ENCODE measurements at places on chromosomes 4 and X. TPM values are rescaled to one million over a fixed set of nuclear protein-coding genes. Genes with fewer than 3 reads are reported as not detected.

PDHA1 gene
- total RNA-seq, result 246 TPM

GRCh38 chr4:62513306-62513705 lies 1313.2 kb downstream of the ADGRL3 start:
- no peak overlapping the region for H3K27ac ChIP-seq
- no peaks in the 10 kb centered on the region for H3K27me3 ChIP-seq
- H3K4me3 ChIP-seq, result no peak overlapping the region
- no peaks in the 10 kb centered on the region for H3K36me3 ChIP-seq

ADGRG2 gene
- 8.2 TPM for total RNA-seq

GRCh38 chr4:124913237-124913636 lies 200.7 kb upstream of the ANKRD50 start:
- peak overlapping the region; percentile 45 for H3K27ac ChIP-seq
- H3K27me3 ChIP-seq, result peaks cover 4% of the 10 kb centered on the region
- no peak overlapping the region for H3K4me3 ChIP-seq
- H3K36me3 ChIP-seq, result peaks cover 39% of the 10 kb centered on the region

DIPK2B gene
- not detected for total RNA-seq

PARM1 gene
- 6.3 TPM for total RNA-seq

- DNase-seq, result no peak
- peak overlapping the region; percentile 45 for H3K4me3 ChIP-seq
- no peak overlapping the region for H3K27ac ChIP-seq
- peaks cover 28% of the 10 kb centered on the region for H3K4me1 ChIP-seq
Observed at GRCh38 chrX:17719711-17720110, 17.6 kb upstream of the SCML1 start.

- H3K4me3 ChIP-seq, result no peak overlapping the region
- no peaks in the 10 kb centered on the region for H3K27me3 ChIP-seq
- peaks cover 4% of the 10 kb centered on the region for H3K4me1 ChIP-seq
- H3K36me3 ChIP-seq, result peaks cover 16% of the 10 kb centered on the region
- peak overlapping the region; percentile 33 for H3K27ac ChIP-seq
Observed at GRCh38 chrX:15781961-15782699, 8.2 kb upstream of the ZRSR2 start.

DNA sequence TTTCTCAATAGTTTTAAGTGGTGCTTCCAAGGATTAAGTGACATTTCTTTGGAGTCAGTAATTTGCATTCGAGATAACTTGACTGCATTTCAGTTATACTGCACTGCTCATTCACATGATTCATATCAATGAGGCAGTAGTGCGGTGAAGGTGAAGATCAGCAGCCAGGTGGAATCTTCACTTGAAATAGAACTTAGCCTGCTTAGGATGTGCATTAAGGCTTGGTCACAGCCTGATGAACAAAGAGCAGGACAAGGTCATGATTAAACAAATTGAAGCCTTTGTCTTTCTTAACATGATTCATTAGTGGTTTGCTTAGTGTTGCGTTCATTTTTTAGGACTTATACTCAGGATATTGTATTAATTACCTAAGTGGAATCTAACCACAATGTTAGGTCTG lies 212.1 kb upstream of the GALNTL6 start:
- H3K4me1 ChIP-seq, result peaks cover 21% of the 10 kb centered on the region
- H3K27ac ChIP-seq, result no peak overlapping the region
- H3K4me3 ChIP-seq, result no peak overlapping the region
- no peaks in the 10 kb centered on the region for H3K27me3 ChIP-seq

DNA sequence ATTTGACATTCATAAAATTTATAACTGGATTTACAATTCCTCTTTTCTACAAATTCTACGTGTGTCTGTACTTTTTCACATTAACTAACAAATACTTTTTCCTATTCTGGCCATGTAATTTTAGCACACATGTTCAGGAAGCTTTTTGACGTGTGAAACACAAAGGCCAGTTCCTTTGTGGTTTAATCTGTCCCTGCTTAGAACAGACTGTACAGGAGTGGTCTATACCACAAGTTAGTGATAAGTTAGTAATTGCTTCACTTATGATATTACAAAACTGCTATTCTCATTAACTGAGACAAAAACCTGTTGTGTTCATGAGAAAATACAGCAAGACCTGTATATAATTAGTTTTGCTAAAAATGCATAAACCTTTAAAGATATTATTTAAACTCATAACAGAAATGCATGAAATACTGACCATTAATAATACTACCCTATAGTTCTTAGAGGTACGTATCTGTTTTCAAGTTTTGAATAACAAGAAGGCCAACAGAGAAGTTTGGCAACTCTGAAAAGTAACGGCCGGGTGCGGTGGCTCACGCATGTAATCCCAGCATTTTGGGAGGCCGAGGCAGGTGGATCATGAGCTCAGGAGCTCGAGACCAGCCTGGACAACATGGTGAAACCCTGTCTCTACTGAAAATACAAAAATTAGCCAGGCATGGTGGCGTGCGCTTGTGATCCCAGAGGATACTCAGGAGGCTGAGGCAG lies 13.7 kb upstream of the AREG start:
- no peaks in the 10 kb centered on the region for H3K27me3 ChIP-seq
- no peak overlapping the region for H3K4me3 ChIP-seq
- no peaks in the 10 kb centered on the region for H3K4me1 ChIP-seq
- H3K36me3 ChIP-seq, result no peaks in the 10 kb centered on the region

CDS1 gene
- 18.3 TPM for total RNA-seq

DMRTC1B gene
- total RNA-seq, result 0.22 TPM

DNA sequence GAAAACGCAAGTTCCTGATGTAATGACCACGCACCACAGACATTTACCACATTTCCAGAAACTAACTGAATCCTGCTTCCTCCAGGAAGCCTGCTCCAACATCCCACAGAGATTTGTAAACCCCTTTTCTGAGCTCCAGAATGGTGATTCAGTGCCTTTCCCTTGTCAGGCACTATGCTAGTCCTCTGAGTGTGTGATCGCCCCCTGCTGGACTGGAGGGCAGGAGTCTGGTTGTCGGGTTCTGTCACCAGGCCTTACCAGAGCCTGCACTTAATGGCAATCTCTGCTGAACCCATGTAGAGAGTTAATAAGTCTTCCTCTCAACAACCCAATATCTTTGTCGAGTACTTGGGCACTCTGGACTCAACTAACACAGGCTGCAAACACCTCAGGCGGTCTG lies 14.5 kb upstream of the KDM5C start:
- no peaks in the 10 kb centered on the region for H3K27me3 ChIP-seq
- no peak overlapping the region for H3K27ac ChIP-seq
- peaks cover 13% of the 10 kb centered on the region for H3K36me3 ChIP-seq
- peak; percentile 48 for DNase-seq
- no peak overlapping the region for H3K4me3 ChIP-seq
- H3K4me1 ChIP-seq, result no peaks in the 10 kb centered on the region

GRCh38 chr4:31139767-31140166 lies 419.6 kb downstream of the PCDH7 start:
- no peak overlapping the region for H3K27ac ChIP-seq
- H3K27me3 ChIP-seq, result no peaks in the 10 kb centered on the region
- H3K4me1 ChIP-seq, result peaks cover 12% of the 10 kb centered on the region
- no peaks in the 10 kb centered on the region for H3K36me3 ChIP-seq
- H3K4me3 ChIP-seq, result no peak overlapping the region

DNA sequence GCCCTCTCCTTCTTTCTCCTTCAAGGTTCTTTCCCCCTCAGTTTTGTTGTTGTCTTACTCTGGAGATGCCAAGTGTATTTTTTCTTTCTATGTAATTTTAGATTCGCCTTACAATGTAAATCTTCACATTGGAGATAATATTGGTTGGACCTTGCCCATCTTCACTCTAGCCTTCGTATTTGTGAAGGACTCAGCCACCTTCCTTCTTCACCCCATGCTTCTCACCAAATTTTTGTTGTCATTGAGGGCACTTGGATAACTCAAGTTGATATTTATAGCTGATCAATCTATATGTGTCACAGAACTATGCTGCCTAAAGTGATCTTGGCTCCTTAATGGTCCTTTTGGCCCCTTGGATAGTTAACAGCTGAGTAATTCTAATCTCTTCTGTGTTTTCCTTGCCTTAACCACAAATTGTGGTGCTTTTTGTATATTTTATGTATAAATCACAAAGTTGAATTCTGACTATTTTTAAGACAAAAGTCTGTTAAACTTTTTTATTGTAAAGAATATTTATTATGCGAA lies 6.5 kb downstream of the SPRY1 start:
- H3K4me3 ChIP-seq, result peak overlapping the region; percentile 93
- peaks cover 69% of the 10 kb centered on the region for H3K4me1 ChIP-seq
- H3K27ac ChIP-seq, result peak overlapping the region; percentile 84

DNA sequence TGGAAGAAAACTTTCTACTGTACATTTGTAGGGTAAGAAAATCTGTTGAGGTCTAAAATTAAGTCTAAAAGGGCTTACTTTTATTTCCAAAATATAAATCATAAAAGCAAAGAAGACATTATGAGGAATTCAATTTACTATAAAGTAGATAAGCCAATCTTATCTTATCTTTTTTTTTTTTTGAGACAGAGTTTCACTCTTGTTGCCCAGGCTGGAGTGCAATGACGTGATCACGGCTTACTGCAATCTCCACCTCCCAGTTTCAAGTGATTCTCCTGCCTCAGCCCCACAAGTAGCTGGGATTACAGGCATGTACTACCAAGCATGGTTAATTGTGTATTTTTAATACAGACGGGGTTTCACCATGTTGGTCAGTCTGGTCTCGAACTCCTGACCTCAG lies 166.9 kb downstream of the NR3C2 start:
- no peaks in the 10 kb centered on the region for H3K36me3 ChIP-seq
- DNase-seq, result no peak
- no peak overlapping the region for H3K27ac ChIP-seq
- H3K4me3 ChIP-seq, result no peak overlapping the region
- no peaks in the 10 kb centered on the region for H3K27me3 ChIP-seq

DNA sequence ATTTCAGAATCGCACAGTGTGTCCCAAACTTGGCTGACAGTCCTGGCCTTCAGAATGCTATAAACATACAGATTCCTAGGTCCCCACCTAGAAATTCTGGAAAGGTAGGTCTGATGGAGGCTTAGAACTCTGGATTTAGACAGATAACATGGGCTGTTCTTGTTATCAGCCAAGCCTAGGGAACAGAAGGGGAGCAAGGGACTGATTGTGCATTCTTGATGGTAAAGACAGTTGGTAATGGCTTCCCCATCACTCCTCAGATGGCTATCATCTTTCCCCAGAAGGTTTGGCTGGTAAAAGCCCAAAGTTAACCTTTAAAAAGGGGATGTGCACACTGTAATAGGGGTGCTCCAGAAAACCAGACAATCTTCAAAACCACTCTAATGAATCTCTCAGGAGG lies 35.7 kb downstream of the DIPK2B start:
- no peaks in the 10 kb centered on the region for H3K4me1 ChIP-seq
- H3K27me3 ChIP-seq, result no peaks in the 10 kb centered on the region
- no peak for DNase-seq
- H3K4me3 ChIP-seq, result no peak overlapping the region
- H3K36me3 ChIP-seq, result no peaks in the 10 kb centered on the region

DNA sequence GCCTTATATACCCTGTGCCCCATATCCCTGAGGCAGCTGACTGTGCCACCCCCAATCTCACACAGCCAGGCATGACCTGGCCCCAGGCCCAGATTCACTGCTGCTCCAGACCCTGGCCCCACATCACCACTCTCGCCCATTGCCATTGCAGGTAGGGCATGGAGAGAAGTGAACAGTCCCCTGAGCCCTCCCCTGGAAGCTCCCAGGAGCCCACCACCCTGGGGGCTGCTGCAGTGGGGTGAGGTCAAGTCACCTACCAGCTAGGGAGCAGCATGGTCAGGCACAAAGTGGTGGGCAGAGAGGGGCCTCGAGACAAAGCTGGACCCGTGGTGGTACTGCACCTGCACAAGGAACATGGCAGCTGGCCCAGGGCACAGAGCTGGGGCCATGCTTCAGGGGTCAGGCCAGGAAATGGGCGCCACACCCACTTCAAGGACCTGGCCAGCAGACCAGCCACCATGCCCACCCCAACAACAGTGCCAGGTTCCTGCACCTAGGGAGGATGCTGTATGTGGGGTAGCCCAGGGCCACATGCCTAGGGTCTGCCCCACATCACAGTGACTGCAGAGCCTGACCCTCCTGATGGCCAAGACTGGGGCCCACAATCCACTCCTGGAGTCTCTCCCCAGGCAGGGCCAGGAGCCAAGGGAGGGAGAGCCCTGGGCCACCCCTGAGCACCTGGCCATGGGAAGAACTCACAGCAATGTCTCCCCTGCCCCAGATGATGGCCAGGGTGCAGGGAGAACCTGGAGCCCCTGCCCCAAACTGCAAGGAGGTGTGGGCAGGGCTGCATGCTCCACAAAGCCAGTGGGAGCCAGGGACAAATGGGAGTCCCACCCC lies 58.5 kb downstream of the COX18 start:
- DNase-seq, result no peak
- H3K27ac ChIP-seq, result no peak overlapping the region
- H3K27me3 ChIP-seq, result no peaks in the 10 kb centered on the region
- no peak overlapping the region for H3K4me3 ChIP-seq

DNA sequence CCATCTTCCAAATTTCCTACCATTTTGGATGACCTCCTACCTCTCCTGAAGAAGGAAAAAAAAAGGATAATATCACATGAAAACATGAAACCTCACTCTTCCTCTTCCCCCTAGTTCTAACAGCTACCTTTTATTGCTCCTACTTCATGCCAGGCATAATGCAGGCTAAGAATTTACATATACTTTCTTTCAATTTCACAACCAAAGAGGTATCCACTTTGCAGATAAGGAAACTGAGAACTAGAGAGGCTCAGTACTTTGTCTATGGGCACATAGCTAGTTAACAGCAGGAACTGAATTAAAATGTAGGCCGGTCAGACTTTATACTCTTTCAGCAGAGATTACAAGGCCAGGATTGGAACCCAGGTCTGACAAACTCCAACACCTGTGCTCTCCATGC lies 34.4 kb upstream of the BEND2 start:
- DNase-seq, result no peak
- no peaks in the 10 kb centered on the region for H3K27me3 ChIP-seq
- H3K4me3 ChIP-seq, result no peak overlapping the region
- H3K36me3 ChIP-seq, result peaks cover 16% of the 10 kb centered on the region
- peaks cover 23% of the 10 kb centered on the region for H3K4me1 ChIP-seq
